ENCODE measurements at places on chromosomes 6 and 20.

GRCh38 chr6:40627316-40627715 is 40.2 kb upstream of the LRFN2 start:
- no peak for DNase-seq

- DNase-seq, result no peak
Observed at GRCh38 chr20:6381887-6382286, 259.1 kb upstream of the FERMT1 start.

- DNase-seq, result no peak
Observed at GRCh38 chr6:73325656-73326055, 28.4 kb downstream of the DPPA5 start.

- DNase-seq, result no peak
Observed at GRCh38 chr6:110626442-110626841, 150.0 kb upstream of the SLC22A16 start.

DNA sequence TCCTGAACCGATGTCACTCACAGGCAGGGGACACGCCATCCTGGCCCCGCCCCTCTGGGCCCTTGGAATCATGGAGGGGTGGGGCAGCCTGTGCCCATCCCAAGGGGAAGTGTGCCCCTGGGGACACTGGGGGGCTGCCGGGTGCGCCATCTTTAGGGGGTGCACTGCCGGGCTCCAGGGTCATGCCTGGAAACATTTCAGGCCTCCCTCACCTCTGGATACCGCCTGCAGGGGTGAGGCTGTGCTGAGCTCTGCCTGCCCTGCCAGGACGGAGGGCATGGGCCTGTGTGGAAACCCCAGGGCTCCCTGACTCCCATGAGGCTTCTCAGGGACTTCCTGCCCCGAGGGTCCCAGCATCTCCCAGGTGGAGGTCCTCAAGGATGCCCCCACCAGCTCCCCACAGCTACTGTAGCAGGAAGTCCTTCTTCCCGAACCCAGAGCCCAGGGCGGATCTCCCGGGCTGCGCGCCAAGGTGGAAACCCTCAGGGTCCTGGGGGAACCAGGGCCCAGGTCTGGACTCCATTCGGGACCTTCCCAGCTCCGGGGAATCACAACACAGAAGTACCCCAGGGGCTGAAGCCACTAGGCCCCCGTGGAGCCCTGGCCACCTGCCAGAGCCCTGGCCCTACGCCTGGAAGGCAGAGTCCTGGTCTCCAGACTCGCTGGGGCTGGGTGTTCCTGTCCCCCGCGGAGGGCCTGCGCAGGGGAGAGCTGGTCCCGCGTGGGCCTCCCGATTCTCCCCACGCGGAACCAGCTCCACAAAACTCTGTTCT is 15.6 kb downstream of the CHRNA4 start:
- no peak for DNase-seq

DNA sequence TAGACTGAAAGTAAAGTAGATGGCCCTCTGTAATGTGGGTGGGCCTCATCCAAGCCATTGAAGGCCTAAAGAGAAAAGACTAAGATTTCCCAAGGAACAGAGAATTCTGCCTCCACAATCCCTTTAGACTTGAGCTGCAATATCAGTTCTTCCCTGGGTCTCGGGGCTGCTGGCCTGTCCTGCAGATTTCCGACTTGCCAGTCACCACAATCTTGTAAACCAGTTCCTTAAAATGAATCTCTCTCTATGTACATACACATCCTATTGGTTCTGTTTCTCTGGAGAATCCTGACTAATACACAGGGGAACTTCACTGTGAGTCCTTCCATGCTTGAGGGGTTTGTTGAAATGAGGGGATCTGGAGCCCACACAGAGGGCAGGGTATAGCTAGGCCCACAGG is 12.9 kb downstream of the CCDC170 start:
- no peak for DNase-seq

DNA sequence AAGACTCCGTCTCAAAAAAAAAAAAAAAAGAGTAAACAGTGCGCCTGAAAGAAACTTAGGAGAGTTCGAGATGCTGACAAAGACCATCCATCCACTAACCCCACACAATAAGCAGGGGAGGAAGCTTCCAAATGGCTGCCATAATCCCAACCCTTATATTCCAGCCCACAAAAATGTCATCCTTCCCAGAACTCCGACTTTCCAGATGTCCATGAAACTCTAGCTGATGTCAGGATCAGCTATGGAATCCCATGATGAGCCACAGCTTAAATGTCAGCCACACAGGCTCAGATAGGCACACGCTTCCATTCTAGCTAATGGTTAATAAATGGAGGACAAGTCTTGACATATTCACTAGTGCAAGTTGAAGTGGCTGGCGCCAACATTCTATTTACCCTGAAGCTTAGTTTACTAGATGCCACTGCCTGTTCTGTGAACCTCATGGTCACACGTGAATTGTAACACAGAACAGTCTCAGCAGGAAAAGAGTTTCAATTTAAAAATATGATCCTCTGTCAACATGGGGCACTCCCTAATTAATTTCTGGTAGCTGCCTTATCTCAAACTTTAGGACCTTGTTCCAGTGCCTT is 75.5 kb downstream of the FOXF2 start:
- no peak for DNase-seq

DNA sequence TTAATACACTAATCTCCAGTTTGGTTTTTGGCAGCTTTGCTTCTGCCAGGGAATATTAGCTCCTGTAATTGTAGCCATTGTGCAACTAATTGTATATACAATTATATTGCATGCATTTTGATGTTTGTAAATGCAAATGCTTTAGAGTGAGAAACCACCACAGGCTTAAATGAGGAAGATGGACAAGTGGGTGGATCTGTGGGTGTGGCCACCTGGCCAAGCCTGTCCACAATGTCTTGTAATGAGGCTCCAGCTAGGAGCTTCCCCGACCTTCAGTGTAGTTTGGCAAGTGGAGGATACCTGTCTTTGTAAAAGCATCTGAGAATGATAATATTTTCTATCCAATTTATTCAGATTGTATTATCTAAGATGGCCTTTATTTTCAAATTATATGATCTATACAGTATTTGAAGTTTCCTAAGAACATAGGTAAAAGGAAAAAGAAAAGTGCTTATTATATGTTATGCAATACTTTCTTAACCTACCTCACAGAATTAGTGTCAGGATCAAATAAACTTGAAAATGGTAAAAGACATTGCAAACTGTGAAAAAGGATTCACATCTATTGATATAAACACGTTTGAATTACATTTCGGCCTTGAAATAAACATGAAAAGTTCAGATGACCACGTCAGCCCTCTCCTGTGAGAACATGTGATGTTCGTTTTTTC is 49.3 kb upstream of the ARID1B start:
- no peak for DNase-seq

- no peak for DNase-seq
Observed at GRCh38 chr20:23841693-23842092, 15.2 kb upstream of the CST2 start.

GRCh38 chr6:152273002-152273401 is 364.2 kb downstream of the SYNE1 start:
- no peak for DNase-seq

GRCh38 chr20:6122111-6122872 is 538 bp downstream of the FERMT1 start:
- no peak for DNase-seq

DNA sequence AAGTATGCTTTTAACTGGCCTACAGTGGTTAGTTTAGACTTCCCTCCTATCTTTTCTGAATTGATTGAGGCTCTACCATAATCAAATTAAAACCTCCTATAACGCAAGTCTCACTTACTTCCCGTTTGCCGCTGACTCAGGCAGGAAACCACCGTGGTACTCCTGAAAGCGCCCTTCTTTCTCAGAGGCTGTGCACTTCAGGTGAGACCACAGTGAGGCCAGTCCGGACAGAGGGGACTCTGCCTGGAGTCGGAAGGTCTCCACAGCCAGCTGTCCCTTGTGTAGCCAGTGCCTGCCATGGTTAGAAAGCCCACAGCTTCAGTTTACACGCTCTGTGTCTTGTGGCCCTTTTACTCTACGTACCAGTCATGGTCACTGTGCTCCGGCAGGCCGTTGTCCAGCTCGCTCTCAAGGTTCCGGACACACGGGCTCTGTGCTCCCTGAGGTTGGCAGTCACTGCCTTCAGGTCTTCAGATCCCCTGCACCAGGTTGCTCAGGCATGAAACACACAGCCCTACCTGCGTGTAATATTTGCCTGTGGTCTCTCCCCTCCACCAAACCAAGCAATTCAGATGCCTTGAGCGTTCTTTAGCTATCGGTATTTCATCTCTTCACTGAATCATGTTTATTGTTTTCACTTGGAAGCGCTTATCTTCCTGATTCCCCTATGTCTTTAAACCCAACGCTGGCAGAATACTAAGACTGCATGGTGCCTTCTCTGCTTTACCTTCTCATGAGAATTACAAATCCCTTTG is 178.8 kb downstream of the SMOC2 start:
- no peak for DNase-seq

DNA sequence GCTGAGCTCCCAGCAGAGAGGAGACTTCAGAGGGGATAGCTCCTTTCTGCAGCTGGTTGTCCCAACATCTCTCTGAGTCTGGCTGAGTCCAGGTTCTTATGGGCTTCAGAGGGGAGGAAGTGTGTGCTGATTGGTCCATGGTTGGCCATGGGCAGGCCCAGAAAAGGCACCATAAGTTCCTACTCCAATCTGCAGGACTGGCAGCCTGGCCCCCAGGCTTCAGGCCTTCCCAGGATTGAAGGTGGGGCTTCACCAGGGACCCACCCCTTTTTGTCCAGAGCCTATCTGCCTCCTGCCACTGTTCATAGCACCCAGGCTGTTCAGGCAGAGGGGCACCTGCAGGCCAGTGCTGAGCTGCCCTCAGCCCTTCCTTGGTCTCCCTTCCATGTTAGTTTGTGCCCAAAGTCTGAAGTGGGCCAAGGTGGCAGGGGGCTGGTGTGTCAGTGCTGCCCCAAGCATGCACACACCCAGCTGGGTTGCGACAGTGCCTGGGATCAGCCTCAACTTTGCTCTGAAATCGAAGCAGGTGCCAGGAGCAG is 21.6 kb upstream of the TOP1 start:
- DNase-seq, result no peak

GRCh38 chr20:50704971-50705370 is 13.6 kb upstream of the RIPOR3 start:
- no peak for DNase-seq

- DNase-seq, result no peak
Observed at GRCh38 chr6:70133246-70133645, 169.6 kb downstream of the COL9A1 start.

GRCh38 chr6:22436134-22436533 is 133.2 kb upstream of the HDGFL1 start:
- DNase-seq, result no peak

DNA sequence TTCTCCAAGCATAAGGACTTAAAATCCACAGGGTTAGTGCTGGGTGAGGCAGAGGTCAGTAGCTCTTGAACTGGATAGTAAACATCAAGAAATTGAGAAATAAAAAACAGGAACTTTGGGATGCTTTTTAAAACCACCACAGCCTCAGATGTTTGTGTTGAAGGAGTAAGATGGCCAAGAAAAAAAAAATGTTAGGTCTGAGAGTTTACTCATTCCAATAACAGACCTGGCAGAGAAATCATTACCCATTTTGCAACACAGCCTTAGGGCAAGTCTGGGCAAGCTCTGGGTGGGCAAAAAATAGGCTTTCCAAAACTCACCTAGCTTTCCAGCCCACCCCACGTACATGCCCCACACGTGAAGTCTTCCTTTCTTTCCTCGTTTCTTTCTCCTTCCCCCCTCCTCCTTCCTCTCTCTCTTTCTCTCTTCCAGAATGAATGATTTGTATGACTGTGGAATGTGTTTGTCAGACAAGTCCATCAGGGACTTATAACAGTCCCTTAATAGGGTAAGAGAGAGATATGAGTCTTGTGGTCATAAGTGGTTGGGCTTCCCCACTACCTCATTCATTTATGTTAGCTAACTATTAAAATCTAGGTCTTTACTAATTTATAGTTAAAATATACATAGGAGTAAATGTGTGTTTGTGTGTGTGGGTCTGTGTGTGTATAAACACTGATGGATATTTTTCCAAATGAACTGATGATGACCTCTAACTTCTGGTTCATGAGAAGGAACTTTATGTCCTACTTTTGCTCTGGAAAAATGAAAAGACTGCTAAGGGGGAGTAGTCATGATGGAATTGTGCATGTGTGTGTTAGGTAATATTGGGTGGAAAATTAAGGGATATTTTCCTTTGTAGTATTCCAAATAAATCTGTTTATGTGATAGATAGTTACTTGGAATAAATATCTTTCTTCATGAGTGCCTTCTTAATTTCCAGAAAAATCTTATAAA is 18.0 kb upstream of the DSE start:
- DNase-seq, result no peak

- DNase-seq, result no peak
Observed at GRCh38 chr20:31669876-31670275, 32.2 kb downstream of the COX4I2 start.

All from activated naive CD4-positive, alpha-beta T cell treated with Interleukin-2 at 50 U/mL for 16 hours (primary cell).